ENCODE measurements at places on chromosomes 3 and 15.

GRCh38 chr3:191030929-191031328, 168.1 kb upstream of the OSTN start:
- no peak for DNase-seq

DNA sequence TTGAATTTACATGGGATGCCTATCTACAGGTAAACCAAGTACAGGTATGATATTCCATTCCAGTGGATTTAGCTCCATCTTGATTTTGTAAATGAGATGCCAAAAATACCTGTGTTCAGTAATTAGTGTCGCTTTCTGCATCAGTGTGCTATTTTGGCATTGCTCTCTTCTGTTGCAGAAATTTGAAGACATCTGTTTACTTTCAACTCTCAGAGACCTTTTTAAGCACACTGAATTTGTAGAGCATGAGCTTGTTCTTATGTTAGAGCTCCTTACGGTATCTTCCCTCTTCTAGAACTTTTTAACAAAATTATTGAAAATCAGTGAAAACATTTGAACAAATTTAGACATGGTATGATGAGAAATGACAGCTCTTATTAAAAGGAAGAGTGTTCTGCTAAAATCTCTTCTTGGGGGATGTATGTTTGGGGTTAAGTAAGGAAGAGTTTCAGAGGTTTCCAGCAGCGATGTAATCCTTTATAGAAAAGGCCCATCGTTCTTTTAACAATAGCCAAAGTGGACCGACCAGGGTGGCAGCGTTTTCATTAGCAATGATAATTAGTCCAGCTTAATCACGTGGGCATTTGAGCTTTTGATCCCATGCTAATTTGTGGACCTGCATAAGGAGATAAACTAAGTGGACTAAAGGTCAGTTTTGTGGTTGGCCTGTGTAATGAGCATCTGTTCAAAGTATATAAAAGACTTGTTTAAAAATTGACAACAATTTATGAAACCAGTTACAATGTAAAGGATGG, 385.4 kb downstream of the PTPRG start:
- DNase-seq, result no peak

- DNase-seq, result no peak
Observed at GRCh38 chr15:40789999-40790398, 16.9 kb upstream of the ZFYVE19 start.

GRCh38 chr15:27867861-27868260, 231.3 kb downstream of the OCA2 start:
- no peak for DNase-seq

- no peak for DNase-seq
Observed at GRCh38 chr15:38072007-38072347, 137.5 kb downstream of the TMCO5A start.

- no peak for DNase-seq
Observed at GRCh38 chr3:100033903-100034471, 80.3 kb downstream of the FILIP1L start.

GRCh38 chr3:61664105-61664482, 102.7 kb downstream of the PTPRG start:
- no peak for DNase-seq

All from T follicular helper cell (primary cell).